CD8-positive, alpha-beta T cell (primary cell): ENCODE measurements at places on chromosomes 7 and 10.

DNA sequence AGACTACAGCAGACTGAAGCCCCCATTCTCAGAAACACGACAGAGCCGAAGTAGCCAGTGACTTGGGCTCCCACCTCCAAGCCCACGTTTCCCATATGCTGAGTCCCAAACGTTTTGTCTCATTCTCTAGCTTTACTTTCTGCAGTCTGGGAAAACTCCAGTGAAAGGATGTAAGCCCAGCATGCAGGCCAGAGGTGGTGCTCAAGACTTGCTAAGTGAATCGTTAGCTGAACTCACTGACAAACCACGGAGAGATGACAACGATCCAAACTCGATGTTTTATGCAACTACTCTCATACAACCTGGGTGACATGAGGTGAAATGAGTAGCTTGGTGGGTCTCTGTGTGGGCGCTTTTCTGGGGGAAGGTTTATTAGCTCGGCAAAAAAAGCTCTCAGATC is 731.8 kb downstream of the SUGCT start:
- DNase-seq: no peak

DNA sequence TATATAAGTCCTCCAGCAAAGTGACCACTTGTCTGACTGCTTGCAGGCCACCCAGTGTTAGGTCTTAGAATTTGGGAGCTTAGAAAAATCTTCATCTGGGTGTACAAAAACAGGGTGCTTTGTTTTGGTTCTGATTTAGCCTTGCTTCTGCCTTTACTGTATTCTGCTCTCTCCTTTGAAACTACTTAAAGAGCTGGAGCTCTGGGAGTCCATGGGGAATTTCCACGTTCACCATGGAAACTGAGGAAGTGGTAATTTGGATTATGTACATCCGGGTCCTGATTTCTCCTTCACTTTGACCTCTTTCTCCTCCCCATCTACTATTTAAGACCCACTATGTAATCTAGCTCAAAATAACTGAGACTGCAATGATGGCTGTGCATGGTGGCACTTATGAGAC is 103.0 kb downstream of the JAZF1 start:
- DNase-seq: no peak

DNA sequence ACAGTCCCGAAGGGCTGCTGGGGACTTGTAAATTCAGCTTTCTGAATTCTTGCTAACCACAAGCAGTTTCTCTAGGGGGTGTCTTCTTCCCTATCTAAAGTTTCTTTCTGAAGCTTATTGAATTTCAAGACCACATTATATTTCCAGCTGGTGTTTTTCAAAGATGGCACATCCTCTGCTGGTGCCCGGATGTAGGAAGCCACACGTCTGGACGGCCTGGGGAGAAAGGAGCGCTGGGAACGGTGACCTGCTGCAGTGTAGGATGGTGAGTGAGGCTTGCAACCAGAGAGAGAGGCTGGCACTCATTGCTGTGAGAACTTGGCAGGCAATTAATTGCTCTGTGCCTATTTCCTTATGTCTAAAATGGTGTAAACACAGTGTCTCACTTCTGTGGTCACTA is 776.4 kb downstream of the TYW1 start:
- DNase-seq: no peak

- no peak for DNase-seq
Observed at GRCh38 chr7:35839860-35840854, 39.3 kb downstream of the SEPTIN7 start.

- no peak for DNase-seq
Observed at GRCh38 chr10:16968416-16969041, 151.3 kb upstream of the RSU1 start.

DNA sequence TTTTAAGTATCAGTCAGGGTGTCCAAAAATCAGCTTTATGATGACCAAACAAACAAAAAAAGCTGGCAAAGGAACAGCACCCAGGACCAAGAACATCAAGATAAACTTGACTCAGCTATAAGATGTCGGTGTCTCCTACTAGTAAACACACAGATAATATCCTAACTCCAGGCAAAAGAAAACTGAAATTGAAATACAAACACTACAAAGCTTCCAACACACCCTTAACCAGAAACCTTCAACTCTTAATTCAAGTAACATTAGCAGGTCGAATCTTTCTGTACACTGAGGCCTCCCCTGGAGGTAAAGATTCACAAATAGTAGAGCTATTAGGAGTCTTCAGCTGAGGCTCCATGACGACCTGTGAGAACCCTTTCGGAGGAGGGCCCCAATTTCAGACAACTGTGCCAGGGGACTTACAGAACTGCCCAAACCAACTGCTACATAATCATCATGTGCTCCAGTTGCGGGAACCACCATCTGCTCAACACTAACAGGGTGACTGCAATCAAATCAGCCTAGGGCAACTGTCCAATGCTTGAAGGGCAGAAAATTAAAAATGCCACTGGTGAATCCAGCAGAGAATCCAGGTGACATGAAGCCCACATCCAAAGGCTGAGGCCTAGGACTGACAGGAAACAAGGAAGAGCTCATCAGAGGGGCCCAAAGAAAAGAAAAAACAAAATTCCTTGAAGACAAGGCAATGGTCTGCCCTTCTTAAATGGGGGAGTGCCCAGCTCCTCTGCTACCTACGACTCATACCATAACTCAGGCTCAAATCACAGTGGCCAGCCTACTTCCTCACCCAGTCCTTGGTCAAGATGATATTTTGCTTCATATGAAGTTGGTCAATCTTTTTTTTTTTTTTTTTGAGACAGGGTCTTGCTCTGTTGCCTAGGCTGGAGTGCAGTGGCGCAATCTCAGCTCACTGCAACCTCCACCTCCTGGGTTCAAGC is 20.0 kb downstream of the XPNPEP1 start:
- no peak for DNase-seq

DNA sequence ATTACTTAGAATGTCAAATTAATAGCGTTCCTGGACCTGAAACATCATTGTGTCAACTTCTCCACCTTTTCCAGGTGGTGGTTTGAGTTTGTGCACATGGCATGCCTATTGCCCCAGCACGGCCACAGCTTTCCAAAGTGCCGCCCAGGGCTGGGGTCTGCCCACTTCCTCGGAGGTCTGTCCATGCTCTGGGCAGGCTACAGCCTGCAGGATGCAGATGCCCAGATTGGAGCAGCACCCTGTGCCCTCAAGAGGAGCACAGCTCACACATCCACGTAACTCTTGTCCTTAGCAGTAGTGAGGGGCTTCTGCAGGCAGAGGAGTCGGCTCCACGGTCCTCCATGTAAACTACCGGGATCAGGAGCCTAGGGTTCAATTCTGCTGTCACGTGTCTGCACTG is 238.6 kb downstream of the EBF3 start:
- DNase-seq: no peak

DNA sequence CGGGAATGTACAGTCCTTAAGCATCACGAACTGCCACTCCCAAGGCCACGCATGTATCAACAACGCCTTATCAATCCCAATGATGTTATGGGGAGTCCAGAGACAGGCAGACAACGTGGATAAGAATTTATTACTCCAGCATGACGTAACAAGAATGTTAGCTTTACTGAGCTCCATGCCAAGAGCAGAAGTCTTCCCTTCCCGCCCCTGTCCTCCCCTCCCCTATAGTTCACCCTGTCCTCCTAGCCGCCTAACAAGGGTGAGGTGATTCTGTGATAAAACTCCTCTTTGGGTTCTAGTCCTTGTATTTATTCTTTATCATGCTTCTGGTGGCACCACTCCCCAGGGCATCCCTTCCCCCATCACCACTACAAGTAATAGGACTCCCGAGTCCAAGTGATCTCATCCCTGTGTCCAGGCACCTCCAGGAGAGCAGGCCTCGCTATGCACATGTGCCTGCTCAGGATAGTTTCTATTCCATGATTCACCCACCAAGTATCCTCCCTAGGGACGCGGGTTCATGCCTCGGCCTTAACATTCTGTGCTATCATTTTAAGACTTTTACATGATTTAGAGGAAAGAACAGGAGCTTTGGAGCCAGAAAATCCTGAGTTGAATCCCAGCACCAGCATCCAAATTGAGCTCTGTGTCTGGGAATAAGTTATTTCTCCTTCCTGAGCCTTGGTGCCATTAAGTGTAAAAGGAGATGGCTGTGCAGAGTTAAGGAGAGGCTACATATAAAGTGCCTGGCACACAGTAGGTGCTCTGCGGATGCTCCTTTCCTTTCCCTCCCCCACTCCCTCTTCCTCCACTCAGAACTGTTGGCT is 15.4 kb downstream of the GSDME start:
- DNase-seq: no peak

DNA sequence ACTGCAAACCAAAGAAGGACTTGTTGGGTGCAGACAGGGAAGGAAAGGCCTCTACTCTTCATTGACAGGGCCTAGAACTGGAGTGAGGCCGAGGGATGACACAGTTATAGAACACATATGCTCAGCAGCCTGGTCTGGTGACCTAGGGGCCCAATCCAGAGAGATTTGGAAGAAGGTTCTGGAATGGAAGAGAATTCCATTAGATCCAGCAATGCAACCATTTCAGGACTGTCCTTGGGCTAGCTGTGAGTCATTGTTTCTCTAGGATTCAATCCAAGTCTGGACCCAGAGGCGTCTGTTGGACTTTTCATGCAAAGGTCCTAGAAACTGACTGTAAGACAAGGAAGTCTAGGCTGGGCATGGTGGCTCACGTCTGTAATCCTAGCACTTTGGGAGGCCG is 59.2 kb downstream of the WIPF3 start:
- DNase-seq: no peak

GRCh38 chr10:8238986-8239385 is 184.5 kb downstream of the GATA3 start:
- DNase-seq: peak; percentile 25

DNA sequence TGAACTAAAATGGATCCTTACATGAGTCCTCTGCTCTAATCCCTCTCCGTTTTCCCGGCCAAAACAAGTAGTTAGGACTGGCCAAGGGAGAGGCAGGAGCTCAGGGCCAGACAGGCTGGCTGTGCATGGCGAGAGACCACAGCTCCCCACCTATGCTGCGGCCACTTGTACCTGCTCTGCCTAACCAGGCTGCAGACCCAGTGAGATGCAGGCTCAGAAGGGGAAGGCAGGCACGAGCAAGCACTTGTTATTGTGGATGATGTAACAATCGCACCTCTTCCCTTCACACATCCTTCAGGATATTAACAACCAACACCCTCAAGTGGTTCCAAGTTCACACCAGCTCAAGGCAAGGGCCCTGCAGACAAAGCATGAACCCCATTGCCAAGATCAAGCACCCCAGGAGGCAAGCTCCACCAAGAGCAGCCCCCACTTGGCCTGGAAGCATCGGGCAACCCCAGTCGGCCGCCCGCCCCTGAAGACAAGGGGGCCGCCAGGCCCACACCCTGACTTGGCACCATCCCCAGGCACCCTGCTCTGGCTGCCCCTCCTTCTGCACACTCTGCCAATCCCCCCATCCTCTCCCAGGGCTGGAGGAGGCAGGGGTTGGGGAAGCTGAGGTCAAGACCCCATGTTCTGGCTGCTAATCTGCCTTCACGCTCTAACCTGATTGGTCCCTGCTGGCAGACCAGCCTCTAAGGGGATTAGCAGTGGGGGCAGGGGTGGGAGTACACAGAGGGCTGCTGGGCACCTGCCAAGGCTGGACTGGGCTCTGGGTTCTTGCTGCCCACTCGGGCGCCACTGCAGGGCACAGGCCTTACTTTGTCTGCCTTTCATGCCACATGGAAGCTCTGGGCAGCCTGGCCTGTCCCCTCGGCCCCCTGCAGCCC is 111.3 kb downstream of the SLIT1 start:
- no peak for DNase-seq

DNA sequence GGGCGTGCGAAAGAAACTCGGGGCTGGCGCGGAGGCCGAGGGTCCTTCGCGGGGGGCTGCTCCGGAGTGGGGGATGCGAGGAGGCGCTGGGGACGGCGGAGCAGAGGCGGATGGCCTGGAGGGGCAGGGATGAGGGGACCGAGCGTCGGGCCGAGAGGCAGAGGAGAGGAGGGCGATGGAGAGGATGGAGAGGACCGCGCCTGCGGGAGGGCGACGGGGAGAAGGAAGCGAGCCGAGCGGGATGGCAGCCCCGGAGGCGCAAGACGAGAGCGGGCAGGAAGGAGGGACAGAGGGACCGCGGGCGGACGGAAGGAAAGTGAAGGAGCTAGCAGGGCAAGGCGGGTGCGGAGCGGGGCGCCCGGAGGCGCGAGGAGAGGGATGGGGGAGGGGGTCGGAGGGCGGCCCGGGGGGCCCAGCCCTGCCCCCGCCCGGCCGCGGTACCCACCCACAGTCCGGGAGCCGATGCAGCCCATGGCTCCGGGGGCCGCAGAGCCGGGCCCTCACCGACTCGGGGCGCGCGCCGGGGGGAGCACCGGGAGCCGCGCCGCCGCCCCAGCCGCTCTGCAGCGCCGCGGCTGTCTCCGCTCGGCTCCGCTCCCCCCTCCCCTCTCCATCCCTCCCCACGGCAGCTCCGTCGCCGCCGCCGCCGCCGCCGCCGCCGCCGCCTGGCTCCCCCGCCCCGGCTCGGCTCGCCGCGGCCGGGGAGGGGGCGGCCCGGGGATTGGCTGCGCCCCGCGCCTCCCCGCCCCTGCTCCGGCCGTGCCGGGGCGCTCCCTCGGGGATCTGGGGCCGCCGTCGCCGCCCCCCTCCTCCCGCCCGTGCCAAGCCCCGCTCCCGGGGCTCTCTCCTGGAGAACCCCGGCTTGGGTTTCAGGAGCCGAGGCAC is at the start of gene FAM131B:
Gene FAM131B (minus strand): TSS at position 583 of the 885 bp plus-strand sequence. CDS start 110 bp downstream, at position 473.
- no peak for DNase-seq
